Astrocyte of the cerebellum (primary cell): ENCODE measurements at places on chromosomes 11 and 22.
A peak's percentile ranks its signal among the peaks of the same experiment; 100 is the strongest.

DNA sequence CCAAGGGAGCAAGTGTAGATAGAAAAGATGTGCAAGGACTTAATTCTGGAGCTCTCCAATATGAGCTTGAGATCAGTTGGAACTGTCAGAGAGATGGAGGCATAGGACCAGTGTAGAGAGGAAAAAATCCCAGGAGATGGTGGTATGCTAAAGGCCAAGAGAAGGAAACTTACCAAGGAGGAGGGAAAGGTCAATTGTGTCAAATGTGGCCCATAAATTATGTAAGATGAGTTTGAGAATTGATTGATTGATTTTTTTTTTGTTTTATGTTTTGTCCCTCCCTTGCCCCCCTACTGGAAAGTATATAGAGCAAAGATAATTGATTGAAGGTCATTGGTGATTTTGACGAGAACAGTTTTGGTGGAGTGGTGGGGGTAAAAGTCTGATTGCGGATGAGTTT lies 2.8 kb upstream of the USP2 start:
- no peak for DNase-seq

DNA sequence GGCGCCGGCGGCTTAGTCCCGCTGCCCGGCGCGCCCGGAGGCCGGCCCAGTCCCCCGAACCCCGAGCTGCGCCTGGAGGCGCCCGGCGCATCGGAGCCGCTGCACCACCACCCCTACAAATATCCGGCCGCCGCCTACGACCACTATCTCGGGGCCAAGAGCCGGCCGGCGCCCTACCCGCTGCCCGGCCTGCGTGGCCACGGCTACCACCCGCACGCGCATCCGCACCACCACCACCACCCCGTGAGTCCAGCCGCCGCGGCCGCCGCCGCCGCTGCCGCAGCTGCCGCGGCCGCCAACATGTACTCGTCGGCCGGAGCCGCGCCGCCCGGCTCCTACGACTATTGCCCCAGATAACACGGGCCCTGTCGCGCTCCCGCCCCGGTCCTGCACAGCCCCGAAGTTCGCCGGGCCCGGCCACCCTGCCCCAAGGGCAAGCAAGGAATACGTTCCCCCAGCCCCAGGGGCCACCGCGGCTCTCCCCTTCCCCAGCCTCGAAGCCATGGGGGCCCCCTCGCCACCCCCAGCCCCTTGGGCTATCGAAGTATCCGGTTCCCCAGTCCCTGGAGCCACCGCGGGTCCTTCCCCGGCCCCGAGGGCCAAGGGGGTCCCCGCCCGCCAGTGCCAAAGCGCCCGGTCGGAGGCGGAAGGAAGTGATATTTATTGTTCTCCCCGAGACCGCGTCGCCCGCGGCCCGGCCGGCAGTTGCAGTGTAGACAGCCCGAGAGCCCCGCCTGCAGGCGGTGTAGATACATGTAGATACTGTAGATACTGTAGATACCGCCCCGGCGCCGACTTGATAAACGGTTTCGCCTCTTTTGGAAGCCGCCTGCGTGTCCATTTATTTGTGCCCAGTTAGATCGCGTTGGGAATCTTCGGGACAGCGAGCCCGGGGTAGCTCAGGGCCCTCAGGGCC lies 6.2 kb downstream of the TBX1 start:
- DNase-seq = no peak

GRCh38 chr11:20337526-20338154 lies 25.9 kb upstream of the HTATIP2 start:
- peak; percentile 20 for DNase-seq

DNA sequence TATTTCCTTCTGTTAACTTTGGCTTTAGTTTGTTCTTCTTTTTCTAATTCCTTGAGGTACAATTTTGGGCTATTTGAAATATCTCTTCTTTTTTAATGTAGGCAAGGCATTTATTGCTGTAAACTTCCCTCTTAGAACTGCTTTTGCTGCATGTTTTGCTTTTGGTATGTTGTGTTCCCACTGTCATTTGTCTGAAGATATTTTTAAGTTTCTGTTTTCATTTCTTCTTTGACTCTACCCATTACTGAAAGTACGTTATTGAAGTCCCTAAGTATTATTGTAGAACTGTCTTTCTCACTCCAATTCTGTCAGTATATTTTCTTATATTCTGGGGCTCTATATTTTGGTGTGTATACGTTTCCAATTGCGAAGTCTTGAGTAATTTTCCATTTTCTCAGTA lies 77.9 kb downstream of the KCNQ1OT1 start:
- DNase-seq = no peak

DNA sequence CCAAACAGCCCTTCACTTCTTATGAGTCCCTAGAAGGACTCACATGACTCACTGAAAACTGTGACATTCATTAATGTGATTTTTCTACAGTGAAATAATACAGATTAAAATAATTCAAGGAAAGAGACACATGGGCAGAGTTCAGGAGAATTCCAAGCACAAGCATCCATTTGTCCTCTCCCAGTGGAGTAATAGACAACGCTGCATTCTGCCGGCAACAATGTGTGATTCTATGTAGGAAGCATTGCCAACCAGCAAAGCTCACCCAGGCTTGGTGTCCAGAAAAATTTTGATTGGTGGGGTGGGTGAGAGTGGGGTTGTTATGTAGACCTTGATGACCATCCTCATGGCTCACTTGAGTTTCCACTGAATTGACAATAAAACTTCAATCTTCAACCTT lies 123.9 kb downstream of the VPREB1 start:
- no peak for DNase-seq

- DNase-seq = no peak
These were observed 38.4 kb downstream of the RPL27A start for GRCh38 chr11:8720868-8721608.

DNA sequence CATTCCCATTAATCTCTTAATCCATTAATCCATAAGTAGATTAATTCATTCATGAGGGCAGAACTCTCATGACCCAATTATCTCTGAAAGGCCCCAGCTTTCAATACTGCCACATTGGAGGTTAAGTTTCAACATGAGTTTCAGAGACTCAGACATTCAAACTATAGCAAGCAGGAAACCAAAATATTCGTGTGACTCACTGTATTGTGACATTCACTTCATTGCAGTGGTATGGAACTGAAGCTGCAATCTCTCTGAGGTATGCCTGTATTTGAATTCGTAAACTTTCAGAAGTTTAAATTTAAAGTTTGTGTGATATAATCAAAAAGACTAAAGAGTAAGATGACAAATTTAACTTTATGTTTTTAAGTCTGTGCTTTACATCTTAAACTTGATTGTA lies 2.9 kb upstream of the OR52J3 start:
- DNase-seq = no peak
